ENCODE measurements at places on chromosomes 3 and 15.
A peak's percentile ranks its signal among the peaks of the same experiment; 100 is the strongest.

DNA sequence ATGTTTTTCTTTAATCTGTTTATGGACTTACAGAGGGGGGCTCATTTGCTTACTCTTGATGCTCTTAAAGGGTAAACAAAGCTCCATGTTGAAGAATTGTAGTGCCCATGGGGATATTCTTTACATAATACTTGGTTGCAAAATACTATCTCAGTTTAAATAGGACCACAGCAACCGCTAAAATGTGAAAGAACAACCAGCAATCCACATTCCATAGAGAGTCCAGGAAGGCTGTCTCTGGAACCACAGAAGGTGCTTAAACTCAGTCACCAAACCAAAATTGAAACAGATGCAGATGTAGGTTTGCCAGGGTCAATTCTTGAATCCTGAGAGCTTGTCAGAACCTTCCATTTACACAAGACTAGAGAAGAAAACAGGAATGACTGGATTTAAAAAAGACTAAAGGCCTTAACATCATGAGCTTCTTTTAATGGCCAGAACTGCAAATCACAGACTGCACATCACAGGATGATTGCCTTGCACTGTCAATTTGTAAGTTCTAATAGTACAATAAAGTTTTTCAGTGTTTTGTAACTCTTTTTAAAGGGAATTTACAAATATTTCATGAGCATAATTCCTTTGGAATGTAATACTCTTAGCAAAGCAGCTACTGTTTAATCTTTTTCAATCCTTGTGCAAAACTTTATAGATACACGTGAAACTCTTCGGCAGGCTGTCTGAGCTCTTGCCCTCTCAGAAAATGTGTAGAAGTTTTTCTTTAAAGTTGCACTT is 661.6 kb downstream of the SI start:
- DNase-seq, result no peak

- no peak for DNase-seq
Measured at GRCh38 chr3:44511238-44511566, 33.7 kb upstream of the ZNF445 start.

DNA sequence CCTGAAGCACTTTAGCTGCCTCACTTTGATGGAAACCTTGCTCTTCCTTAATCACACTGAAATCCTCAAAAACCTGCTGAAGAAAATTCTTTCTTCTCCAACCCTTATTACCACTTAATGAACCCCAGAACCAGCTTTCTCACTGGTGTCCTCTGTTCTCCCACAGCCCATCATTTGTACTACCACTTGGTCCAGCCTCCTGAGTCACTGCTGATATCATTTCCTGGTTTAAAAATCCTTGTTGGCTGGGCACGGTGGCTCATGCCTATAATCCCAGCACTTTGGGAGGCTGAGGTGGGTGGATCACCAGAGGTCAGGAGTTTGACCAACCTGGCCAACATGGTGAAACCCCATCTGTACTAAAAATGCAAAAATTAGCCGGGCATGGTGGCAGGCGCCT is 418.6 kb upstream of the KCNMB2 start:
- no peak for DNase-seq

DNA sequence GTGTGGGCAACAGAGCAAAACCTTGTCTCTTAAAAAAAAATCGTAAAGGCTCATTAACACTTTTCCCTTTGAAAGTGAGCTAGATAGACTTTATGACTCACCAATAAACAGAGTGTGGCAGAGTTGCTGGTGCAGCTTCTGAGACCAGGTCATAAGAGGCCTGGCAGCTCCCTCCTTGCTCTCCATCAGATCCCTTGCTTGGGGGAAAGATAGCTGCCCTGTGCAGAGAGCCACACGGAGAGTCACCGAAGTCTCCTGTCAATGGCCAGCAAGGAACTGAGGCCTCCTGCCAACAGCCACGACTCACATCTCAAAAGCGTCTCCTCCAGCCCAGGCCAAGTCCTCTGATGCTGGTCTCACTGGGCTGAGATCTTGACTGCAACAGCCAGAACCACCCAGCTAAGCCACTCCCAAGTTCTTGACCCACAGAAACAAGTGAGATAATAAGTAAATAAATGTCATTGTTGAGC is 8.7 kb upstream of the GP9 start:
- no peak for DNase-seq

- DNase-seq, result no peak
Measured at GRCh38 chr15:63075015-63075983, 32.8 kb downstream of the TPM1 start.

DNA sequence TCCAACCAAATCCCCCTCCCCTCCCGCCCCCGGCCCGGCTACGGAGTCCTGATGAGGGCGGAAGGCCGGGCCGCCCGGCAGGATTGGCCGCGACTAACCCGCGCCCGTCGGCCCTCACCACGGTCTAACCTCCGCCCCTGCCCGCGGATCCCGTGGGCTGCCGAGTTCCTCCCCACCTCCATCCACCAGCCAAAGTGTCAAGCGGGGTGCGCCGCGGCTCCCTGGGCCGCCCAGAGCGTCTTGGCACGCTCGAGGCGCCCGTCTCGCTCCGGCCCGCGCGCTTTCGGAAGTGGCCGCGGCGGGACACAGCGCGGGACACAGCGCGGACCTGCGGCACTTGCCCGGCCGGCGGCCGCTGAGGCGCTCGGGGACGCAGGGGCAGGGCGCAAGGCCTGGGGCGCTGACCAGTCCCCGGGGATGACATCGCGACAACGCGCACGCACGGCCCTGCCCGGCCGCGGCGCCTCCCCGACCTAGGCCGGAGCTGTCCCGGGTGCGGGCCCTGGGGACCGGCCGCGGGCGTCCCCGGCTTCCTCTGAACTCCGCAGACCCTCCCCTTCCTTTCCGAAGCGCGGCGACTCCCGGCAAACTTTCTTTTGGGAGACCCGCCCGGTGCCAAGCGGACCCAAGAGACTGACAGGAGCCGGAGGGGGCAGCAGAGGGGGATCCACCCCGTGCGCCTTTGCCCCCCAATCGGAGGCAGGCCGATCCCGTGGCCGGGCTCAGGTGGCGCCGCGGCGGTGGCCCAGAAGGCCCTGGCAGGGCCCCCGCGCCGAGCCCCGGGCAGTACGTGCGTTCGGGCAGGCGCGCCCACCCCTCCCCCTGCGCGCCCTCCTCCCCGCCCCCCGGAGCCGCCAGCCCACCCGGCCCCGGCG is 112.8 kb upstream of the ICE2 start:
- no peak for DNase-seq

DNA sequence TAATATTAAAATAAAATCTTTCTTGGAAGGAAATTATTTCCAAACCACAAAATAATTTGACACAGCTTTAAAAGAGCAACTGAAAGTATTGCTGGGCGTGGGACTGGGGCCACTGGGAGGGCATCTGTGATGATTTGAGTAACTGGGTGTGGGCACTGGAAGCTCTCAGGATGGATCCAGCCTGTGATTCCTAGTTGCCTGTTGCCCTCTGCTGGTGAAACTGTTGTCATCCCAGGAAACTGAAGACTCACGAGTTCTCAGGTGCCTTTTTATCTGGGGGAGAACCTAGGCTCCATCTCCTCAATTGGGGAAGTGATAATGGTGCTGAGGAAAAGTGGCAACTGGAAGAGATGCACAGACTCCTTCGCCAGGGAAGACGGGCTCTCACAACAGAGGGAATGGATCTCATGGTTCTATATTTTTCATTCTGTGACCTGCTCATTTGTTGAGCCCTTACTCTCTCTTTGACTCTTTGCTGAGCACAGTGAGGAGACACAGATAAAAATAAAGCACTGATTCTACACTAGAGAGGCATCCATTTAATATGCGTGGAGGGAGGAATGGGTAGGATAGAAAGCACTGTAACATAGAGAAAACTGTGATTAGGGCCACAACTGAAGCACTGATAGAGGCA is 61.6 kb downstream of the TPRG1 start:
- DNase-seq, result peak; percentile 26

DNA sequence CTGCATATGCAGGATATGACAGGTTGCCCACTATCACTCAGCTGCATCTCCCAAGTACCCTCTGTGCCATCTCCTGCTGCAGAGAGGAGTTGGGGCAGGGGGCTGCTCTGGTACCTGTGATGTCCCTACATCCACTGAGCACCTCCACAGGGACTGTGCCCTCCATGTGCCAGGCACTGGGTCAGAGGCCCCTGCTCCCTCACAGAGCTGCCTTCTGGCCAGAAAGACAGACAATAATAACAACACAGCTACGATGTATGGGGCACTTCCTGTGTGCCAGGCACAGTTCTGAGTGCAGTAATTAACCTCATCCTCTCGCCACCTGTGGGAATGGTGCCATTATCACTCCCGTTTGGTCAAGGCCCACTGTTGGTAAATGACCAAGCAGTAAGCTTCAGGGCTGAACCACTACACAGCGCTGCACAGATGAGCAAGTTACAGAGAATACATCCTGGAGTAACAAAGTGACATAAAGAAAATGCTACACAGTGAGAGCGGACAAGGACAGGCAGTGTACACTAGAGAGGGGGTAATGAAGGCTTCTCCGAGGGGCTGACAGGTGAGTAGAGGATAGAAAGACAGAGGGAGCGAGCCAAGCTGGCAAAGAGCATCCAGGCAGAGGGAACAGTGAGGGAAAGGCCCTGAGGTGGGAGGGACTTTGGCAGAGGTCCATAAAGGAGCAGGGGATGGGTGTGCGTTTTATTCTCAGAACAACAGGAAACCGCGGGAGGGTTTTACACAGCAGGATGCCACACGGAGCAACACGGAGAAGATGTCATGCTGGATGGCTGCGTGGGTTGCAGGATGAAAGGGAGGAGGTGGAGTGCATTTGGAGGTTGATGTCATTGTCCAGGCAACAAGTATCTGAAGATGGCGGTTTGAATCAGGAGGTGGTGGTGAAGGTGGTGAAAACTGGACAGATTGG is 13.6 kb downstream of the WNT7A start:
- no peak for DNase-seq

GRCh38 chr3:133106169-133106568 is 68.0 kb downstream of the TMEM108 start:
- DNase-seq, result no peak

GRCh38 chr3:55690177-55690576 is 203.1 kb upstream of the WNT5A start:
- peak; percentile 30 for DNase-seq

DNA sequence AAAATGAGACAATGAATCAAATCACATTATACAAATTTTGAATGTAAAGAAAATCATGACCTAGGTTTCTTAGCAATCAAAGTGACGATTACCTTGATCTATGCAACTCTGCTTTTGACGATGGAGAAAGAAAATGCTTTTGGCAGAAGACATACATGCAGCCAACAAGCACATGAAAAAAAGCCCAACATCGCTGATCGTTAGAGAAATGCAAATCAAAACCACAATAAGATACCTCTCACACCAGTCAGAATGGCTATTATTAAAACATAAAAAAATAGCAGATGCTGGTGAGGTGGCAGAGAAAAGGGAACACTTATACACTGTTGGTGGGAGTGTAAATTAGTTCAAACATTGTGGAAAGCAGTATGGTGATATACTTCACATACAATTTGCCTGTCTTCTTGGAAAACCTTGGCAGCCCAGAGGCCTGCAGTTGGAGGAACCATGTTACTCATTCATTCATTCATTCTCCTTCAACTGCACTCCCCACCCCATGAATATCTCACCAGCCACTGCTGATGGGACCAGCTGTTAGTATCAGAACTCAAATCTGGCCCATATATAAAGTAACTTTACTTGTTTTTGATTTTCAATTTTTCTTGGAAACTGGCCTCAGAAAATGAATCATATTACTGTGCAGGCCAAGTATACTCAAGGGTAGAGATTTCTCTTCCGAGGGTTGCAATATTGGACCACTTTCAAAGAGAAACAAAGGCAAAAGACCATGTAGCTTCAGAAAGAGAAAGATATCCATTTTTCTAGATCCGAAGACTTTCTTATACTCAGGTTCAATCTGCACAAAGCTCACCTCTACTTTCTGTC is 358.6 kb upstream of the ARHGEF26 start:
- DNase-seq, result no peak

DNA sequence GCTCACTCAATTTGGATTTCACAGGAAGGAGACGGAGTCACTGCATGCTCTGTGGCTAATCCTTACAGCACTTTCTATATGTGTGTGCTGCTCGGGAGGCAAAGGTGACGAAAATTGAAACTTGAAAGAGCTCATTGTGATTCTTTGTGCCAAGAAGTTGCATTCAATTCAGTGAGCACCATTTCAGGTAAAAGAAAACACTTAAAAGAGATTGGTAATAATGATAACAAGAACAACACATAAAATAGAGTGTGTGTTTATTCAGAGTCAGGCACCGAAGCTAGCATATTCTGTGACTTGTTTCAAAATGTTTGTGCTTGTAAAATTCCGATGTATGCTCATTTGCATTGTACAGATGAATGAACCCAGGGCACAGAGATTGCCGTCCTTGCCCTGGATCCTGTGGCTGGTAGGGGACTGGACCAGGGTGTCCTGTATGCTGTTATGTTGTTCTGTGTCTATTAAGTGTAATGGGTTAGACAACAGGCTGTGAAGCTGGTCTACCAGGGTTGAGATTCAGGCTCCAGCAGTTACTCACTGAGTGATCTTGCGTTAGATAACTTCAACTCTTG is 193.3 kb upstream of the PROK2 start:
- DNase-seq, result no peak

- no peak for DNase-seq
Measured at GRCh38 chr15:87549296-87549695, 707.2 kb downstream of the NTRK3 start.

DNA sequence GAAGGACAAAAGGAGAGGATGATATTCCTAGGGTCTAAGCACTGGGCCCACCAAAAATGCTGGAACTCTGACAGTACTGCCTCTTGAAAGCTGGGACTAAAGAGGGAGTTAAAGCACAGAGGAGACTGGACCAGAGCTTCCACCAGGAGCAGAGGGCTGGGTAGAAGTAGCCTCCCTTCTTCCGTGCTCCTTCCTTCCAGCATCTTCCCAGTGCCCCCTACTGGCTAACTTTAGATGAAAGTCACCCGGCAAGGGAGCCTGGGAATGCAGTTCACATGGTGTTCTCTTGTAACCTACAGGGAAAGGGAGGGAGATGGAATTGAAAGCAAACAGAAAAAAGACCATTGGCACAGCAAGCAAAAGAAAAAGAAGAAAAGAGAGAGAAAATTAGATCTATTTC is 106.1 kb upstream of the COL8A1 start:
- DNase-seq, result peak; percentile 74

DNA sequence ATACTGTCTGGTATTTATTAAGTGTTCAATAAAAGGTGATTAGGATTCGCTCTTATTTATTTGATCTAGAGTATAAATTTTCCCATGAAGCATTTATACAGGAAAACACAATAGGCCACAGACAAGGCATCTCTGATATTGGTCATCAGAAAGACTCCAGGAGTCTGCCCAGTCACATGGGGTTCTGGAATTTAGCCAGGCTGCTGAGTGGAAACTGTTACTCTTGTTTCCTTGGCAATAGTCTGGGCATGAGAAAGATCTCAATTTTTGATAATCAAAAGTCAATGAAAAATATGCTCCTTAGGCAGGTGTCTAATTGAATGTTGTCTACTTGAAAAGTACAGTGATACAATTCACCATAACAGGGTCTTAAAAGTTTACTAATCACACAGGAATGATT is 161.2 kb downstream of the FRMD5 start:
- DNase-seq, result no peak

DNA sequence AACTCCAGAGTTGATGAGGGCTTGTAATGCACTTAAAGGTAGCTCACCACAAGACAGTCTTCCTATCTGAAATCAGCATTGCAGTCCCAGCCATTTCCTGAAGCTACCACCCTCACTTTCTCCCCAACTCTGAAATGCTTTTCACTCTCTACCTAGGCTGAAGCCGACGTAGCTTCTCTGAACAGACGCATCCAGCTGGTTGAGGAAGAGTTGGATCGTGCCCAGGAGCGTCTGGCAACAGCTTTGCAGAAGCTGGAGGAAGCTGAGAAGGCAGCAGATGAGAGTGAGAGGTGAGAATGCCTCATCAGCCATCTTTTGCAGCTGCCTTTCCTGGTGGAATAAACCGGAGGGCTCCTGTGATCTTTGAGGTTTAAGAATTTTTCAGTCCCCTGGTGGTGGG is 14.3 kb downstream of the TPM1 start:
- DNase-seq, result no peak

All from WERI-Rb-1 (cell line).